ENCODE measurements at places on chromosomes 1 and 21. TPM values are rescaled to one million over a fixed set of nuclear protein-coding genes. Genes with fewer than 3 reads are reported as not detected.

- no peak for DNase-seq
Measured at GRCh38 chr1:190243056-190243455, 234.6 kb downstream of the BRINP3 start.

- DNase-seq, result no peak
Measured at GRCh38 chr1:246678816-246679793, 45.1 kb upstream of the SCCPDH start.

DNA sequence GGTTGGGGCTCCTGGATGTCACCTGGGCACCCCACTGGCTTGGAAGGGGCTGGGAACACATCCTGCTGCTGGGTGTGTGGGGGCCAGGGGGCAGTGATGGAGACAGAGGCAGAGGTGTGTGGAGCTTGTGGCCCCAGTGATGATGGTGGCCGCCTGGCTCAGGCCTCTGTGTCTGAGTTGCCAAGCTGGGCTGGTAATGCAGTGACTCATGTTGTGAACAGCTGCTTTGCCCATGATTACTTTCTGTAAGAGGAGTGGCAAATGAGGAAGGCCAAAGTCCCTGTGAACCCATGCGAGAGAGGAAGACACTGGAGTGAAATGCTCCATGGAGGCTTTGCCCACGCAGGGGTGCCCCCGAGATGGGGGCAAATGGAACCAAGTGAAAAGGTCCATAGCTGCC lies 86.8 kb downstream of the KCNJ6 start:
- DNase-seq, result peak; percentile 61

- DNase-seq, result no peak
Measured at GRCh38 chr1:202571719-202572339, 138.4 kb downstream of the SYT2 start.

The LRRC39 gene
- polyA plus RNA-seq, result 3.0 TPM

Measured in pancreas (tissue), 10 donors.